ENCODE measurements at places on chromosomes 5 and 9.

GRCh38 chr9:124349267-124349666 is 66.0 kb downstream of the PSMB7 start:
- no peak for DNase-seq

- DNase-seq: no peak
Observed at GRCh38 chr5:114056185-114056538, 305.7 kb upstream of the KCNN2 start.

GRCh38 chr9:5442400-5443011 is 4.8 kb upstream of the PLGRKT start:
- DNase-seq: no peak

GRCh38 chr5:37838152-37838932 is 1.5 kb downstream of the GDNF start:
- no peak for DNase-seq

GRCh38 chr9:71859939-71860338 is 51.1 kb downstream of the ABHD17B start:
- DNase-seq: no peak

DNA sequence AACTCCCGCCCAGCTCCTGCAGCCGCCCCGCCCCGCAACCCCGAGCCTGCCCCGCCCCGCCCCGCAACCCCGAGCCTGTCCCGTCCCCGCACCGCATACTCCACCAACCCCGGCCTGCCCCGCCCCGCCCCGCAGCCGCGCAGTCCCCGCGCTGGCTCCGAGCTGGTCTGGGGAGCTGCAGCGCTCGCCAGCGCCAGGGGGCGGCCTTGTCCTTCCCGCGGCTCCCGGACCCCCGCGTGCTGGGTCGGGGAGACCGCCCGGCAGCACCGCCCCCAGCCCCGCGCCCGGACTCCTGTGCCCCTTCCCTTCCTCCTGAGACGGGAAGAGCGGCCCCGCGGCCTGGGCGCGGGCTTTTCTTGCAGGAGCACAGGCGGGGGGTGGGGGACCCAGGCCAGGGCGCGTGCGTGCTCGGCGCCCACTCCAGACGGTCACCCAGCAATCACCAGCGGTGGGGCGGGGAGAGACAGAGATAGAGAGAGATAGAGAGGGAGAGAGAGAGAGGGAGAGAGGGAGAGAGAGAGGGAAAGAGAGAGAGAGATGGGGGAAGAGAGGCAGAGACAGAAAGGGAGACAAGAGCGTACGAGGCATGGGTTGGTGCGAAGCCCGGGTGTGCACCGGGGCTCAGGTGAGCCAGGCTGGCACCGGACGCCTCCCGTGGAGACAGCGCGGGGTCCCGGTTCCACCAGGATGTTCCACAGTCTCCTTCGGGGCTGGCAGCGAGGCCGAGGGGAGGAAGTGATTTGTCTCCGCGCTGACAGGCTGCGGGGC is 14.7 kb upstream of the TMEM250 start:
- DNase-seq: no peak

DNA sequence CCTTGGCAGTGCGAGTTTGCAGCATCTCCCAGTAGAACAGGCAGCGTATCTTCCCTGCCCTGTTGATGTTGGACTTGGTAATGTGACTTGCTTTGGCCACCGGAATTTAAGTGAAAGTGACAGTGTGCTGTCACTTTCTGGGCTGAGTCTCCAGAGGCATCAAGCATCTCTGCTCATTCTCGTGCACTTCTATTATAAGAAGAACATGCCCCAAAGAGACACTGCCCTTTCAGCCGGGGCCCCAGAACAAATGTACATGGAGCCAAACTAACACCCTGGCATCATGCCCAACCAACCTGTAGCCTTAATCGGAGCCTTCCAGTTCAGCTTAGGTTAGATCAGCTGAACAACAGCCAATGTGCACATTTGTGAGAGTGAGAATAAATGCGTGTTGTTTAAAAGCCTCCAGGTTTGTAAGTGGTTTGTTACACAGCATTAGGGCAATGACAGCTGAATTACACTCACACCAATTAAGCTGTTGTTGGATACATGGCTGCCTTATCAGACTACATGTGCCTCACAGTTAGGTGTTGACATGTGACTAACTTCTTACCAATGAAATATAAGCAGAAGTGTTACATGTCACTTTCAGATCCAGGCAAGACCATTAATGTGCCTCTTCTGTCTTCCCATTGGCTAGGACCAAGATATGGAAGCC is 22.1 kb upstream of the FRMD3 start:
- no peak for DNase-seq

DNA sequence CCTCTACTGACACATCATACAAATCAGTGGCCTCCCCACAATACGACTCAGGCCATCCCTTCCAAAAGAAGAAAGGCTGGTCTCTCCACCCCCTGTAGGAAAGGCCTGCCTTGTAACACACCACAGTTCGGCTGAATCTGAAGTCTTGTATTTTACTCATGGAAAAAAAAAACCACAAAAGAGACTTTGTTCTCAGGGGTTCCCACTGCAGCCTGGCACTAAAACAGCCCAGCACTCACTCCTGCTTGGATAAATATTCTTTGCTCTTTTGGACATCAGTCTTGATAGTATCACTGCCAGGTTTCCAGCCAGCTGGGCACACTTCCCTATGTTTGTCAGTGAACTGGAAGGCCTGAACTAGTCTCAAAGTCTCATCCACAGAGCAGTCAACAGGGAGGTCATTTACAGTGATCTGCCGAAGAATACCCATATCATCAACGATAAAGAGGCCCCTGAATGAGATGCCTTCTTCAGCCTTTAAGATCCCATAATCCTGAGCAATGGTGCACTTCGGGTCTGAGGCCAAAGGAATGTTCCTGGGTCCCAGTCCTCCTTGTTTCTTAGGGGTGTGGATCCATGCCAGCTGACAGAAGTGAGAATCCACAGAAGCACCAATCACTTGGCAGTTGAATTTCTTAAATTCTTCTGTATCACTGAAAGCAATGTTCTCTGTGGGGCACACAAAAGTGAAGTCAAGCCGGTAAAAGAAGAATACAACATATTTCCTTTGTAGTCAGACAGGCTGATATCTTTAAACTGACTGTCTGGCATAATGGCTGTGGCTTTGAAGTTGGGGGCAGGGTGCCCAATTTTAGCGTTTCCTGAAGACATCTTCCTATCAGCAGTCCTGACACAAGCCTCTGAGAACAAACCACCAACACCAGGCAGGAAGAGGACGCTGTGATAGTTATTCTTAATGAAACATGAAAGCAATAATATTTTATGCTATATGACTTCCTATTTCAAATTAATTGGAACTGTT is 198.1 kb downstream of the LURAP1L start:
- no peak for DNase-seq

DNA sequence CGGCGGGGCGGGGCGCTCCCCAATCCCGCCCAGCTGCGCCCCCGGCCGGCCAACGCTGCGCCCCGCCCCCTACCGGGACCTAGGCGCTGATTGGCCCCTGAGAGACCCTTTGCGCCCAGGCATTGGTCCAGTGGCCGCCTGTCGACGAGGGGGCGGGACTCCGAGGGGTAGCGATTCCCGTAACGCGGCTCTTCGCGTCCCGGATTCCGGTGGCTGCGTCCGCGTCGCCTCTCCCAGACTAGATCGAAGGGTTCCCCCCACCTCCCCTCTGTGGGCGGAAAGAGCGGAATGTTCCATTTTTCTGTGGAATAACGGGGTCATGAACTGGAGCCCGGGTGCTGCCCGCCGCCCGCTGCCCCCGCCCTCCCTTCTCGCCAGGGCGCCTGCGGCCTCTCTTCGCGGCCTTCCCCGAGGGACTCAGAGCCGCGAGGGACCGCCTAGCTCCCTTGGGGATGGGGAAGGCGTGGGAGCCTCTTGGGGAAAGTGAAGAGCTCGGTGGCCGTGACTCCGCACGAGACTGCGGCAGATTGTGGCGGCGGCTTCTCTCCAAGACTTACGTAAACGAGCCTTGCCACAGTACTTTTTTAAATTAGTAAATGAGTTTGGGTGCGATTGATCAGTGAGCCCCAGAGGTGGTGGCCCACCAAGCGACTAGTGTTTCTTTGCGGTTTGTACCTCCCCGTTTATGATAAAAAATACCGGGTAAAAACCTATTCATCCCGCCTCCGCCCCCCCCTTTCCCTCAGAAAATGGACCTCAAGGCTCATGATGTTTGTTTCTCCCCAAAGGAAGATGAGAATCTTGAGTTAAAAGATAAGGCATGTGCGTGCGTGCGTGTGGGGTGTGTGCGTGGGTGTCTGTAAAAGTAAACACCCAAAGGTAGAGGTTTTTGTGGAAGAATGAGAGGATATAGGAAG is 493 bp upstream of the IL6ST start:
- DNase-seq: peak; percentile 92

GRCh38 chr5:13910637-13911288 is 33.7 kb downstream of the DNAH5 start:
- no peak for DNase-seq

GRCh38 chr9:97561501-97561900 is 60.0 kb downstream of the TMOD1 start:
- DNase-seq: no peak

DNA sequence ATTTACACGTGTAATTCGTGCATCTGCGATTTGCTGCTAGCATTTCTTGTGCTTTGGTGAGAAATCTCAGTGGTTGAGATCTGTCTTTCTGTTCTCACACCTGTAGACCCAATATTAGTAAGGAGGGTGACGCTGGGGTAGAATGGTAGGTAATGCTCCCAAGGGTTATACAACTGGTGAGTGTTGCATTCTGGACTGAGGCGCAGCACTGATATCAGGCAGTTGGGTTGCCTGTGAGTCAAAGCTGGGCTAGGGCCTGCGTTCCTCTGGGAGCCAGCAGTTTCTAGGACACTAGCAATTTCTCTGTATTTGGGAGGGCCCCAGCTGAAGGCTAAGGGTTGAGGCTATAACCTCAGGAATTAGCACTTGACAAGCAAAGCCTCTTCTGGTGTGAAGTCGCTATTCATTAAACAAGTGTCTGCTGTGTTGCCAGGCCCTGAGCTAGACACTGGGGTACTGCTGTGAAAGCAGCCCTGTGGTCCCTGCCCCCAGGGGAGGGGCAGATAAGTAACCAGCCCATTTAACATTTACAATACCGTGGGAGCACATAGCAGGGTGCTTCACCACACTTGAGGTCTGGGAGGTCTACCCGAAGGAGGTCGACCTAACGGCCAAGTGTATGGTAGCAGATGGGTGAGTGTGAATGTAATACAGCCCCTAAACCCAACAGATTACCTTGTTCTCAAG is 28.7 kb downstream of the LARP1 start:
- DNase-seq: no peak

DNA sequence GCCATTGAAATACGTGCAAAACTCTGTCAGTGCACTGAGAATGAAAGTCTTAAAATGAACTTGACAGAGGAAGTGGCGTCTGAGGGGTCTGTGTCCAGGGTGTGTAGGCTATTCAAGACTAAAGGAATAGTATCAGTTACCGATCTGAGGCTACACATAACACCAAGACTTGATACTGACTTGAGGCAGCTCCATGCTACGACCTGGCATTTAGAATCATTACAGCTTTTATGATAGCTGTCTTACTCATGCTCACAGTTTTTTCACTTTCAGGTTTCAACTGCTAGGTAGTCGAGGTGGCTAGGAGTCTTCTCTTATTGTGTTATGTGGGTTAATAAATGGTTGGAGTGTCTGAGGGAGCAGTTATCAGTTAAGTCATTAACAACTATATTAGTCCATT is 92.8 kb upstream of the SLCO6A1 start:
- no peak for DNase-seq

DNA sequence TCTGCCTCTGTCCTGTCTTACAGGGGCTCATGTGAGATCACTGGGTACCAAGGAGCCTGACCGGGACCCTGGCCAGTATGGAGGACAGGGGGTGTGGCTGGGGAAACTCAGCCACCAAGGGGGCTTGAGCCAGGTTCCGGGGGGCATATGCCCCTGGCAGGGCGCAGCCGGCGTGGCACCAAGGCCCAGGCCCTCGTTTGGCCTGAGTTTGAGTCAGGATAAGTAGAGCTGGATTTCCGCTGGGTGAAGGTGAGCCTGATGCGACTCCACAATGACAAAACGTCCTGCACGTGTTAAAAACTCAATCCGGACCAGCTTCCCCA is 616 bp upstream of the TSPAN17 start:
- no peak for DNase-seq

- no peak for DNase-seq
Observed at GRCh38 chr5:1405539-1406530, 39.4 kb downstream of the SLC6A3 start.

GRCh38 chr5:32785611-32786254 is 74.6 kb downstream of the NPR3 start:
- no peak for DNase-seq

DNA sequence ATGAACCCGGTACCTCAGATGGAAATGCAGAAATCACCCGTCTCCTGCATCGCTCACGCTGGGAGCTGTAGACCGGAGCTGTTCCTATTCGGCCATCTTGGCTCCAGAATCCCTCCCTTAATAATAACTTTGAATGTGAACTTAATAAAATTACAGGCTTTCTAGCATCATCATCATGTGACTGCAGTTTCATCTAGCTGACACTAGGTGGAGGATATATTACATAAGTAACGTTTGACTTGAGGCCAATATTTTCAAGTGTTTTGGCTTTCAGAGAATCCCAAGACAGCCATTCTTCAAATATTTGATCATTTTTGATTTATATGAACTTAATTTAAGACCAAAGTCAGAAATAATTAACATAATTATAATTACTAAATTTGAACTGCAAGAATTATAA is 474.9 kb upstream of the CDH10 start:
- DNase-seq: no peak

GRCh38 chr9:98532147-98532546 is 176.6 kb downstream of the GABBR2 start:
- DNase-seq: no peak

DNA sequence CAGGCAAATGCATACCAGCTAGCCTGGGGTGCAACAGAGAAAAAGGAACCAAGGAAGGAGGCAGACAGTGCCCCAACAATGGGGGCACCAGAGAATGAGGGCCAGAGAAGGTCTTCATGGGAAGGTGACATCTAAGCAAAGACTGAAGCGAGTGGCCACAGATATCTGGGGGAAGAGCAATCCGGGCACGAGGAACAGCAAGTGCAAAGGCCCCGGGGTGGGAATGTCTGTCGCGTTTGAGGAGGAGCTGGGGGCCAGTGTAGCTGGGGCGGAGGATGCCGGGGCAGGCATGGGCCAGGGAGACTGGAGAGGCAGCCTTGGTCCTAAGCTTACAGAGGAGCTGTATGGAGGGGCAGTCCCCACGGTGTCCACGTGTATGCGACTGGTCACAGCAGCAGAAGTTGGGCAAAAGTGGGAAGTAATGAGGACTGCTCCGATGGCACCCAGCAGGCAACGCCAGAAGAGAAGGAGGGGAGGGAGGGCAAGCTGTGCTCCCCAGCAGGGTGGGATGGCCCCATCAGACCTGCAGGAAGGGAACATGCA is 19.1 kb downstream of the EEIG1 start:
- no peak for DNase-seq
